Stimulated activated CD8-positive, alpha-beta memory T cell treated with anti-CD3 and anti-CD28 coated beads, Interleukin-4, amount 100 ng/mL, for 1 hour (primary cell): ENCODE measurements at places on chromosomes 11 and 22.

- no peak for DNase-seq
Observed at GRCh38 chr11:62468577-62468976, 49.7 kb downstream of the SCGB1A1 start.

DNA sequence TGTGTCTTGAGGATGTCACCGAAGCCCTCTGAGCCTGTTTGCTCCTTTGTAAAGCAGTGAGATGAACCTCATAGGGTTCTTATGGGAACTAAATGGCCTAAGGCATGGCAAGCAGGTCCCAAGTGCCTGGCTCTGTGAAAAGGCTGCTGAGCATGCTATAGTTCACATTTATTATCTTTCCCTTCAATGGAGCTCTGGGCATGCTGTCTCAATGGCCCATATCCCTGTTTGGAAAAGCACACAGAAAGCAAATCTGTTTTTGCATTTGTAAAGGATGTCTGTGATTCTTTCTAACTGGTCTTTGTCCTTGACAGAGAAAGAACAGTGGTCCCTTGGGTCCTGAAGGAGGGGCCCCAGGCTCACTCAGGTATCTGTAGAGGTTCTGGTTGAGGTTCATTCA is 26.4 kb downstream of the RTCB start:
- no peak for DNase-seq

GRCh38 chr11:2268729-2269600 is 1.4 kb downstream of the ASCL2 start:
- no peak for DNase-seq

DNA sequence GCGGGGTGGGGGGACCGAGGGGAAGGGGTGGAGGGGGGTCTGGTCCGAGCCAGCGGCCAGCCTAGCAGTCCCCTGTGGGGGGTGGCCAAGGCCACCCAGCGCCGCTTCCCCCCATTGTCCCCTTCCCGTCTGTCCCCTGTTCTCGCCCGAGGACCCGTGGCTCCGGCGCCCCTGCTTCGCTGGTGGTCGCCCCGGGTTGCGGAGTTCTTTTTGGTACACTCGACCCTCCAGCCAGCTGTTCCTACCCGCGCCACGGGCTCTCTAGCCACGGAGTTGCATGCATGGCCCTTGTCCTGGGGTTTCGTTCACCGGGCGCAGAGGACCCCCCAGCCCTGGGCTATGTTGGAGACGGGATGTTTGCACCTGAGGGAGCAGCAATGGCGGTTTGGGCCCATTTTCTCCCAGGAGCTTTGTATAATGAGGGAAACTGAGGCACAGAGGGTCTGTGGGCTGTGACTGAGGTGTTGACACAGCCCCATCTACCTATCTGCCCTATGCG is 489 bp downstream of the RNF214 start:
- no peak for DNase-seq

DNA sequence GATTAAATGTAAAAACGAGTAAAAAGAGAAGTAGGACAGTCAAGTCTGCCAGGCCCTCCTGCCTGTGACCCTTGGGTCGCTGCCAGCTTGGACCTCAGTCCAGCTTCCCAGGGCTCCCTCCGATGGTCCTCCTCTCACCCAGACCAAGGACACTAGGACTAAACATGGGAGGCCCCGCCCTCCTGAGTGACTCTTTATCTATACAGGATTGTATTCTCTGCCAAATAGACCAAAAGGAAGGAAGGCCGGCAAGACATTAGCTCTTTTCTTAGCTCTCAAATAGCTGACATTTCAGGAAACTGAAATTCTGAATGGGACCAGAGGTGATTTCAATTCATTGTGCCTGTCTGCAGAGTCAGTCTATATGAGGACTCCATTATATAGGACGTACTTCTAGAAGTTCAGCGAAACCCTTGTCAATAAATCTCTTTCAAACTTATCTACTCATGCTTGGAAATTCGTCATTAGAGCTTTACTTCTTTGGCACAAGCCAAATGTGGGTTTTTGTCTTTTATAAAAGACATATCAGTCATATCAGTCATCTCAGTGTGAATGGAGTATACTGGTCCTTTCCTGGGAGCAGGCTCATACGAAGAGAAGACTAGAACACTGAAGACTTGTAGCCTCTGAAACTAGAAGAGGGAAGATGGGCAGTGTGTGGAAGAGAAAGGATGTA is 28.5 kb downstream of the ADORA2A start:
- no peak for DNase-seq
